Activated CD4-positive, alpha-beta T cell treated with anti-CD3 and anti-CD28 coated beads, Interleukin-10, Interleukin-2, amounts not matched to agents 100 ng/mL and 50 ng/mL, durations not matched to agents 16 hours and 8 hours (primary cell): ENCODE measurements at places on chromosomes 2 and 18.

- DNase-seq: no peak
These were observed 270.0 kb downstream of the CTNNA2 start for GRCh38 chr2:79782576-79783452.

DNA sequence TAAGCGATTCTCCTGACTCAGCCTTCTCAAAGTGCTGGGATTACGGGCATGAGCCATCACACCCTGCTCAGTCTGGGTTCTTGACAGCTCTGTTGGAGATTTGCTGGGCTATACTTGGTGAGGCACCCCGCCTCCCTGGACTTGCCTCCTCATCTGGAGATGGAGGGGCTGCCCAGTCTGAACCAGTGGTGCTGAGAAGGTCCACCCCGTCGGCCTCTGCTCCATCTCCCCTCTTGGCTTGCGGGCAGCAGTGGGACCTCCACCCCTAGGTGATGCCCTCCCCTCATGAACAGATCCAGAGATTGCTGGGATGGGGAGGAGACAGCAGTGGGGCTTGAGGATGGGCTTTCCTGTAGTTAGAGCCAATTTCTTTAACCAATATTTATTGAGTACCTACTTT lies 120.9 kb downstream of the CLIP4 start:
- DNase-seq: no peak

DNA sequence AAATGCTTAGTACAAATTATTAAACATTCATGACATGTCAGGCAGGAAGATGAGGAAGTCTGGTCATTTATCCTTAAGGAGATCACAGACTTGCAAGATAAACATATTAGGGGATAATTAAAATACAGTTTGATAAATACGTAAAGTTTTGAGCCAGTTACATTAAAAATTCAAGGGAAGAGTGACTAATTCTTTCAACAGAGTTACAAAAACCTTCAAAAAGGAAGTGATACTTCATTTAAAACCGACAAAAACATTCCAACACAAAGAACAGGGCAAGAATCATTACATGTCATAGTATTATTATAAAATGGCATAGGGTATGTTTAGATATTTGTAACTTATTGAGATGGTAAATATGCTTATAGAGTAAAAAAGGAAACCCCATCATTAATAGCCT lies 636.0 kb downstream of the NR4A2 start:
- no peak for DNase-seq

DNA sequence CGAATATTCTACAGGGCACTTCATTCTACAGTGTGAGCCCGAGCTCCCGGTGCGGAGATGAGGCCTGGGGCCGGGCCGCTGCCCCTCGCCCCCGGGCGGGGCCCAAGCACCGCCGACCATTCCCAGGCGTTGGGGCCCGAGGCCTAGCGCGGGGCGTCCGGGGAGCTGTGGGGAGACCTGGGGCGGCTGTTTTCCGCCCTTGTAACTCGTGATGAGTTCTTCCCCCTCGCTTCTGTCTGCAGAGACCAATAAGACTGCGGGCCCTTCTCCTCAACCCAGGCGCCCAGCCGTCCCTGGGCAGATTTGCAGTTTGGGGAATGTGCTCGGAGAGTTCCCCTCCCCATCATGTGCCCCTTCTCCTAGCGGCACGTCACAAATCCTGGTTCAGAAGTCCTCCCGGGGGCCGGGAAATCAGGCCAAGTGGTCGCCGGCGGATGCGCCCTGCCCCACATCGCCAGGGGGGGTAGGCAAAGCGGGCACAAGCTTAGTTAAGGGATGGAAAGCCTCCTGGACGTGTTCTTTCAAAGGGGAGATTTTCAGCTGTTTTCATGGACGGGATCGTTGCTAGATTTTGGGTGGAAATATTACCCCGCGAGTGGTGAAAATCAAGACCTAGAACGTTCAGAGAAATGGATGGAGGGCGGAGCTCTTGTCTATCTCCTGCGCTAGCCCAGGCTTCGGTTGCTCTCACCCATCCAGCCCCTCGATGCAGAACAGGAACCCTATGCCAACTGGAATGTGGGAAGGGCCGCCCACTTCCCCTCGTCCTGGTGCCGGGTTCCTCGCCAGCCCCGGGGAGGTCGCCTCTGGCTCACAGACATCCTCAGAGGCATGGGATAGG lies 18.8 kb upstream of the HAAO start:
- DNase-seq: peak; percentile 51

DNA sequence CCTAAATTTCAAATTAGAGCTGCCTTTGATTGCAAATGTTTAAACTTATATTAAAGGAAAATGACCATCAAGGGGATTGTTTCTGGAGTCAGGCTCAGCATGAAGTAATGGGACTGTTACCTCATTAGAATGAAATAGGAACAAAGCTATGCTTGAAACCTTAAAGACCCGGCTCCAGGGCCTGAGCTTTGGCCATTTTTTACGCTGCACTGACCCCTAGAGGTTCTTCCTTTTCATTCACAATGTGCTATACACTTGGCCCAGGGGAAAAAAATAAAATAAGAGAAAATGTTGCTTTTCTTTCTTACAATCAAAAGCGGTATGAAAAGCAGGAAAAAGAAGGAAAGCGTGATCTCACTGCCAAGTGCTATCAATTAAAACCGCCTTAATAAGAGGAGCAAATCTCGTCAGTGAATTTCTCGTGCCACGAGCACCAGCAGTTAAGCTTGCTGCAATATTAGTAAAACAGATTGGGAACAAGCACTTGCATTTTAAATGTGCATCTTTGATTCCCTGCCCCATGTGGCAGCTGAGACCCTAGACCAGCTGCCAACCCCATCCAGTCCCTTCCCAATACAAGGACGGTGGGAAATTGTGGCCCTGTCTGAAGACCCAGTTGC lies 96.6 kb downstream of the MBD2 start:
- peak; percentile 58 for DNase-seq

DNA sequence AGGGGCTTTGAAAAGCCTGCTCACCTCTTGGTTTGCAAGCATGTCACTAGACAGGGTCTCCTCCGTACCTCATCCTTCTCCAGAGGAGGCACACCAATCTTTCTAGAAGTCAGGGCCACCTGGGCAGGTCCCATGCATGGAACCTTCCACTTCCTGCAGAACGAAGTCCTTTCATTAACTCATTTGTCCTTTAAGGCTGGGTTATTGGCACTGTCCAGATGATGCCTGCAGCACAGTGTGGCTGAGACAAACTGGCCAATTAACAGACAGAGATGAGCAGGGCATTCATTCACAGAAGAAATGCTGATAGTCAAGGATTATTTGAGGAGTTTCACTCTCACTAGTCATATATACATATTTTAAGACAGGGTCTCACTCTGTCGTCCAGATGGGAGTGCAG lies 245.3 kb downstream of the TFCP2L1 start:
- no peak for DNase-seq

DNA sequence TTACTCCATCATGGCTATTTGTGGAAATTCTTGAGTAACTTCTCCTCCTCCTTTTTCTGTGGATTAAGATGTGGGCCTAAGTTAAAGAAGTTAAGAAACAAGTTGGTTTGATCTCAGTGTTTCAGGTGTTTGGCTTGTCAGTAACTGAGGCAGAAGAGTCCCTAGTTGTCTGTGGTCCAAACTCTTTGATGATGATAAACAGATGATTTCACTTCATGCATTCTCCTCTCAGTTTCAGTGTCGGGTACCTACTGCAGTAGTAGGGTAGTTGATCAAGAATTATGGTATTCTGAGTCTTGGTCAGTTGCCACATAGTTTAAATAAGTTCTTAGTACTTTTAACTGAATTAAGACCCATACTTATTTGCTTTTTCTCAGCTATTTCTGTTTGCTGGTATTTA lies 85.6 kb downstream of the NCOA1 start:
- peak; percentile 77 for DNase-seq

- no peak for DNase-seq
These were observed 11.1 kb downstream of the CCL20 start for GRCh38 chr2:227824711-227825110.

- DNase-seq: no peak
These were observed 40.6 kb downstream of the PMS1 start for GRCh38 chr2:189824694-189825396.

- no peak for DNase-seq
These were observed 34.5 kb upstream of the FOSL2 start for GRCh38 chr2:28357948-28358667.

DNA sequence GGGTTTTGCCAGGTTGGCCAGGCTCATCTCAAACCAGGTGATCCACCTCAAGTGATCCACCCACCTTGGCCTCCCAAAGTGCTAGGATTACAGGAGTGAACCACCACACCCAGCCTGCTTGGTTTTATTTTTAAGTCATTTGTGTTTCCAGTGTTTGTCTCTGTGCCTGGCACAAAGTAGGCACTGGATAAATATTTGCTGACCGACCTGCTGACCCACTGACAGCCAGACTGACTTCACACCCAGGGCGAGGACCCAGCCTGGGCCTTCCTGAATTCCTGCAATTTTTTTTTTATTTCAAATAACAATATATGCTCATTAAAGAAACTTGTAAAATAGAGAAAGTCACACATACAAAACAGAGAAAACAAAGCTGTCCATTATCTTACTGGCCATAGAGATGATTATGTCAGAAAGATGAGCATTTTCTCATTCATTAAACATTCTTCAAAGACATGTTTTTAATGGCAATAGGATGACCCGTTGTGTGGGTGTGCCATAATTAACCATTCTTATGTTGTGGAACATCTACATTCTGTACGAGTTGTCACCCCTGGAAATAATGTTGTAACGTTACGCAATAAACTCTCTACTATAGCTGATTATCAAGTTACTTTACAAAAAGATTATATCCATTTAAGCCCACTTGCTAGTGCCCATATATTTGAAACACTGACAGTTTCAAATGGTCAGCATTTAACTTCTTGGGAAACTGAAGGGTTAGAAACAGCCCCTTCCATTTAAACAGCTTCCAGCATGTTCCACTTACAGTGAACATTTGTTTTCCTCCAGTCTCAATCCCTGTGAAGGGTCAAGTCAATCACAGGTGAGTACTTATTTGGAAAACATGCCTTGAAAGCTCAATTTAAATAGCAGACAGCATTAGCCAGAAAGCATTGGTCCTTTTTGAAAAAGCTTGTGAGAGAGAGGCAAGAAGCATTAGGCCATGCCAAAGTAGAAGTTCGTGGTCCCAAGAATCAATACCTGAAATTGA lies 25.7 kb upstream of the GATA6 start:
- DNase-seq: no peak

GRCh38 chr2:236584521-236585384 lies 15.1 kb downstream of the ACKR3 start:
- DNase-seq: no peak

DNA sequence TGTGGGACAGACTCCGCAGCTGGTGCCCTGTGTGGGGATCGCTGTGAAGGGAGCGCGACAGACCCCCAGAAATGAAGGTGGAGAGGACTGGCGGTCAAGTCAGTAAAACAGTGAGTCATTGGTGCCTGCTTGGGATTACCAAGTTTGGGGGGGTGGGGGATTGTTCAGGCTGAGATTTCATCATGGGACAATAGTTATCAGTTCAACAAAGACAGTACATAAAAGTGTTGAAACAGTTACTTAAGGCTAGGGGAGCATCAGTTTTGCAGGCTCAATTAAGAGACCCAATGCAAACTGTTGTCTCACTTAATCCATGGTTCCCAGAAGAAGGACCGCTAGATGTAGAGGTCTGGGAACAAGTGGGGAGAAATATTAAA lies 42.4 kb upstream of the PDK1 start:
- no peak for DNase-seq

GRCh38 chr2:39981883-39982311 lies 202.8 kb upstream of the THUMPD2 start:
- no peak for DNase-seq

DNA sequence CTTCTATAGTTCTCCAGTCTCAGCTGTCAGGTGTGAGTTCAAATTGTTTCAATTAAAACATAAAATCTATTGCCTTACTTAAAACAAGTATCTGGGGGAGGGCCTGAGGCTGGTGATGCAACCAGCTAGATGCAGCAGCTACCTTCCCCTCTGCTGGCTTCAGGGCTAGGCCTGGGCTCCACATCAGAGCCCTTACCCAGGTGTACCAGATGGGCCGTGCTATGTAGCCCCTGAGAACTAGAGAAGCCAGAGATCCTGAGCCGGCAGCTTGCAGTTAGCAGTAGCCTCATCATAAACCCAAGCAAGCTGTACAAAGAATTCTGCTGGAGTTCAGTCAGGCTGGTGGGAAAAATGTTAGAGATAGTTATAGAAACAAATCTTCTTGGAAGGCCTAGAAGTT lies 97.7 kb upstream of the ACAA2 start:
- no peak for DNase-seq

DNA sequence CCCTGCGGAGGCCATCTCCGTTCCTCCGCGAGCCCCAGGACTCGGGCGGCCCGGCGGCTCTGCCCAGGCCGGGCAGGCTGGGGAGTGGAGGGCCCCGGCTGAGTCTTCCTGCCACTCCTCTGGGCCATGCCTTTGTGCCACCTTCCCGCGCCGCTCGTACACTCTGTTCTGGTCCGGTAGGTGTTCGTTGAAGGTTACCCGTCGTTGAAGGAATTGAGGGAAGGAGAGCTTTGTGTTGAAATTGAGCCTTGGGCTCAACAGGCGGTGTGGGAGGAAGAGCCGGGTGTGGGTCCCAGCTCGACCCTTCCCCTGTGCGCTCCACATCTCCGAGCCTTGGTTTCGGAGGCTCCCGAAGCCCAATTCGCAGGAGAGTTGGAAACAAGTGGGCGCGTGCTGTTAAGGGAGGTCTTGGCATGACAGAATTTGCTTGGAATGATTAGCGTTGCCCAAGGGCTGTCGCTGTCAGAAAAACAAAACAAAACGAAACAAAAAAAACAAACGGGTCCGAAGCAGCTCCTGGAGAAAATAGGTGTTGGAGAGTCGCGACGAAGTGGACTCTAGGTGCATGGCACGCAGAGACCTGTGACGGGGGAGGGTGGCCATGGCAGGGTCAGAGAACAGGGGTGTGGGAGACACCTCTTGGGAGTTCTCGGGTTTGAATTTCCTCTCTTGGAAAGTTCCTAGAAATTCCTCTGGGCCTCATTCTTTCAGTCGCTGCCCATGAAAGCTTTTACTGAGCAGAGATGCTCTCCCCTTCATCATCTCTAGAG lies 1.2 kb upstream of the MZT2A start:
- no peak for DNase-seq

DNA sequence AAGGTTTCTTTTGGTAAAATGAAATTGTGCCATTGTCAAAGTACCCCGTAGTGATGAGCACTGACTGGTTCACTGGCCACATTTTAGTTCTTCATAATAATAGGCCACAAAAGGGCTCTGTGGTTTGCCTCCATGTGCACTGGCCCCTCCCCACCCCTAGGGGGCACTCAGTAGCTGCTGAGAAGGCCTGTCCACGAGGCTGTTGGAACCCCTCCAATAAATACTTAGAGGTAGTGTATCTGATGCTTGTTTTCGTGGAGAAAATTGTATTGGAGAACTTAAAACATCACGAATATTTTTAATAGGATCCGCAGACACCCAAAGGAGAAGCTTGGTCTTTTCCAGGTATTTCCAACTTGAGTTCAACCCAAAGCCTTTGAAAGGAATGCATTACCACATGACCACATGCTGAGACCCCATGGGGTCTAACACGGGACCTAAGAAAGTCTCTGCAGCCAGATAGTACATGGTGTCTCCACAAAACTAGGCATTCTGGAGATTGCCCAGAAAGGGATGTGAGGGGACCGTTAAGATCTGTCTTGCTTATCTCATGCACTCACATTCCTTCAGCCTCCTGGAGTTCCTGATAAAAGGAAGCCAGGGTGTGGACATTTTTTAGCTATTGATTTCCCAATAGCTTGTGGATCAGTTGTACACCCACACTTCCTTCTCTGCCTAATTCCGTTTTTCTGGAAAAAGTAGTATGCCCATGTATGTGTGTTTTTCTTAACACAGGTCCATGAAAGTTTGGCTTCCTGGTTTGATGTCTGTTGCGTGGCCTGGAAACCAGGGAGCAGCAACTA lies 28.5 kb upstream of the NOSTRIN start:
- peak; percentile 62 for DNase-seq

GRCh38 chr2:21939967-21940366 lies 816.2 kb downstream of the TDRD15 start:
- no peak for DNase-seq

GRCh38 chr2:203714112-203714511 lies 7.7 kb downstream of the CD28 start:
- no peak for DNase-seq
